ENCODE measurements at places on chromosomes 4 and X.

GRCh38 chr4:176814770-176815169, 22.0 kb upstream of the VEGFC start:
- DNase-seq, result no peak

DNA sequence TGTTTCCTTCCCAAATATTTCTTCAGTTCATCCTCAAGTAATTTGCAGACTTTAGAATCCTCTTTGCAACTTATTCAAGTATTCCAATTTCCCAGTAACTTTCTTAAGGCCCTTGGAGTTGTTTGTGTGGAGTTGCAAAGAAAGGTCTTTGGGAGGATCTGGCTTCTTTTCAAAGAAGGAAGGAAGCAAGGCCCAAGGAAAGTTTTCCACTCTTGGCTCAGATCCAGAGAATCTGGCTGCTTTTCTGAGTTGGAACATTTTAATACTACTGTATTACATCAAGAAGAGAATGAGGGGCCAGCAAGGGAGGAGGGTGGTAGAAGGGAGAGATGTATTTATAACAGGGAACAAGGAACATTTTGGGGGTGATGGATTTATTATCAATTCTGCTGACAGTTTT, 10.5 kb downstream of the CDX4 start:
- DNase-seq, result no peak

GRCh38 chrX:64394059-64394873, 986 bp downstream of the MTMR8 start:
- no peak for DNase-seq

DNA sequence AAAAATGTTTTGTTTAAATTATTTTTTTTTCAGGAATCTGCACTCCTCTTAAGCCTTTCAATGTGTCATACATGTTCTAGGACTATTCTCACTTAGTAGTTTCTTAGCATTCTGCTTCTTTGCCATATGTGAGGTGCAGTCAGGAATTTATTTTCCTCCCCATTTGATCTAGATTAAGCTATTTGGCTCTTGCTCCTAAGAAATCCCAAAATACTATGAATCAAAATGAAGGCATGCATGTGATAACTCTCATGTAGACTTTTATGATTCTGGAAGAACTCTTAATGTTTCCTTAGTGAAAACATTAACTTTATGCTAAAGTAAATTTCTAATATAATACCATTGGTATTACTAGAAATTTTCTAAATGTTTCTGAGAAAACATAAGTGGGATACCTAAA, 664.5 kb downstream of the RAPGEF2 start:
- DNase-seq, result no peak

DNA sequence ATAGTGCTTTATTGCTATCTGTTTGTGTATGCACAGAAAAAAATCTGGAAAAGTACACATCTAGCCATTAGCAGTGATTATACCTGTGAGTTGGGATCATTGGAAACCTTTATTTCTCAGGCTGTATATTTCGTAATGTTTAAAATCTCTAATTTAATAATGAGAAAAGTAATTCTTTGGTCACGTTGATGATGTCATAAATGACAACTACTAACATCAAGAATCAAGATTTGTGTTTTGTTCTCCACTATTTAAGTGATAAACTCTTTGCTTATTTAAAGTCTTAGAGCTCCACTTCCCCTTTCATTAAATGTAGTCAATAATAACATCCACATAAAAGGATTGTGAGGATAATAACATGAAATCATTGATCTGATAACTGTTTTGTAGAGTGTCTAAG, 126.2 kb downstream of the TMA16 start:
- DNase-seq, result no peak

DNA sequence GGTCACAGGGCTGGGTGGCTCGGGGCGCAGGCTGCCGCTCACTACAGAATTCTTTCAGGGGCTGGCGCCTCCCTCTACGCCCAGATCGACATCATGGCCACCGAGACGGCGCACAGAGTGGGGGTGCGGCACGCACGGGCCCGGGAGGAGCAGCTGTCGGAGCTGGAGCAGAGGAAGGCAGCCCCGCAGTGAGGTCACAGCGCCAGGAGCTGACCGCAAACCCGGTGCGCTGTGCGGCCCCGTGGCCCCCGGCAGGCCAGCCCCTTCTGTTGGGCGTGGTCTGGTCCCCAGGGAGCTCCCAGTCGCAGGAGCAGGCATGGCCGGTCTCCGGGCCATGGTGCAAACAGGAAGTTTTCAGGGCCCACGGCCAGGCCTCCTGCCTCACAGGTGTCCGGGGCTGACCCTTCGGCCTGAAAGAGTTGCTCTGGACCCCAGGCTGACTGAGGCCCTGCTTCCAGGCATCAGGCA, 31.6 kb downstream of the LRPAP1 start:
- no peak for DNase-seq

DNA sequence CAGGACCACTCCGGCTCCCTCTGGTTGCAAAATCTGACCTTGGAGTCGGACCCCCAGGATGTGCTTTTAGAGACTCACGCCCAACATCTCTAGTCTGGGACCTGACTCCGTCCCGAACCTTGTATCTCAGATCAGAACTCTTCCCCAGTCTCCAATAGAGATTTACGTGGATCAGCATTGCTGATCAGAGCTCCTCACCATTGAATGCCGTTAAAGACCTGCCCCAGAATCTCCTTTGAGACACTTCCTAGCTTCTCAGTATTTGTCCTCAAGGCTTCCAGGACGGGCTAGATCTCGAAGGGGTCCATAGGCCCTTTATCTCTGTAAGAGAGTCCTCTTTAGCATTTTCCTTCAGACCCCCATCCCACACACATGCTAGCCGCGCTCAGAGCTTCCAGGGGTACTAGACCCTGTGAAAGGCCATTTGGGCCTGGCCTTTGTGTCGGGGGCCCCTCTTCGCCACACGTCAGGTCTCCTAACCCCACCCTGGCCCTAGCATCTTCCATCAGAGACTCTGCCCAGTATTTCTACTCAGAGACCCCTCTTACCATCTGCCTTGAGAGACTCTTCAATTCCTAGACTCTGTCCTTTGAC, 662 bp downstream of the UBA1 start:
- no peak for DNase-seq

GRCh38 chr4:152112190-152112589, 351.4 kb upstream of the GATB start:
- no peak for DNase-seq

- no peak for DNase-seq
Observed at GRCh38 chr4:184392316-184392715, 82.0 kb downstream of the IRF2 start.

Measured in effector memory CD8-positive, alpha-beta T cell (primary cell).